ENCODE measurements at places on chromosomes 3 and 15.

- no peak for DNase-seq
These were observed 47.8 kb upstream of the CHST2 start for GRCh38 chr3:143071776-143072175.

- no peak for DNase-seq
These were observed 114.2 kb upstream of the TJP1 start for GRCh38 chr15:29936353-29937049.

DNA sequence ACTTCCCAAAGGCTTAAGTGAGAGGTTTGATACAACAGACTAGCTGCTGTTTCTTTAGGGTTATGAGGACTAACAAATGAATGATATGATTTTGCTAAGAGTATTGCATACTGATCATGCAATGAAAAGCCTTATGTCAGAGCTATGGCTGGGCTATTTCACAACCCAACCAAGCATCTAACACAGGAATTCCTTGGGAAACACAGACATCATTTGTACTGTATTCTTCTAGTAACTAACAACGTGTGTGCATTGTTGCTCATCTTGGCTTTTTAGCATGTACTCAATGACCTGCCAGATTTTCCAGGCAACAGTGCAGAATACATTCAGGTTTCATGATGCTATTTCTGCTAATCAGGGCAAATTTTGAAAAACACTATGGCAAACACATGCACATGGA is 19.3 kb downstream of the PDZRN3 start:
- DNase-seq = no peak

- no peak for DNase-seq
These were observed 768.6 kb downstream of the ZPLD1 start for GRCh38 chr3:103203441-103203840.

DNA sequence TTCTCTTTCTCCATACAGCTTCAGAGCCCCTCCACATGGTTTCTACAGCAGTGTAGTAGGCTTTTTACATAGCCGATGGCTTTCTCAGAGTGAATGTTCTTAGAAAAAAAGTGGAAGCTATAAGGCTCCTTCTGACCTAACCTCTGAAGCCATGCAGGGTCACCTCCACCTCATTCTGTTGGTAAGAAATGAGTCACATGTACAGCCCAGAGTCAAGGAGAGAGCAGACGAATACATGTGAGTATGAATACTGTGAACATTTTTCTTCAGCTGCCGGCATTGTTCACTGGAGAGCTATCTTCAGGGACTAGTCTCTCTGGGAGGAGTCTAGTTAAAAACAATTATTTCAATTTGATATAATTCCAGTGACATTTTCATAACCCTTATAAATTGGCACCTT is 68.2 kb upstream of the THRB start:
- no peak for DNase-seq

DNA sequence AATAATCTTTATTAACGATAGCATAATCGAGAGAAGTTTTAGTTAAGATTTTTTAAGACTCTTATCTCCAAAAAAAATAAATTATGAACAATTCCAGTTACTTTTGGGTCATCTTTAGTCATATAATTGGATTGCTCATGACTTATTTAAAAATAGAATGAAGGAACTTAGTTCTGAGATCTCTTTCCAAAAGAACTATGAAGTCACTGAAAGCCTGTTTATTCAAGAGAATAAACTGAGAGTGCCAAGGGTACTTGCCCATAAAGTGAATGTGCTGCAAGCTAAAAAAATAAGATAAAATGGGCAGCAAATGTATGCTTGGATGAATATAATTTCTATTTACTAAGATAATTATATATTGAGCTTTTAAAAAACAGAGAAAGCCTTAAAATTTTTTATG is 176.5 kb upstream of the PLSCR5 start:
- no peak for DNase-seq

DNA sequence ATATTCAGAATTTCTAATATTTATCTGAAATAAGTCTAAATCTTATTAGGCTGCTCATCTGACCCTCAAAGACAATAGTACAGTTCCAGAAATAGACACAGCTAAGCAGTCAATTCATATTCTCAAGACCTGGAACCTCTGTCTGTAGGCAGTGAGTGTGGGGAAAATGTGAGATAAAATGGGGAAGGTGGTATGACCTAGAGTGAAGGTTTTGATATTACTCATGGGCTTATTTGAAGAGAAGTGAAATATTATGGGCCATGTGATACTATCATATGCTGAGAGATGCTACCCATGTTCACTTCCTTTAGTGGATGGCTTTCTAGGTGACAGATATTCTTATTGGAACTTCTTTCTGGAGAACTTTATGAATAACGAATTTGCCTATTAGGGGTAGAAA is 33.5 kb downstream of the TGFBR2 start:
- DNase-seq = no peak

GRCh38 chr3:174639970-174640369 is 219.2 kb upstream of the NAALADL2 start:
- DNase-seq = no peak

DNA sequence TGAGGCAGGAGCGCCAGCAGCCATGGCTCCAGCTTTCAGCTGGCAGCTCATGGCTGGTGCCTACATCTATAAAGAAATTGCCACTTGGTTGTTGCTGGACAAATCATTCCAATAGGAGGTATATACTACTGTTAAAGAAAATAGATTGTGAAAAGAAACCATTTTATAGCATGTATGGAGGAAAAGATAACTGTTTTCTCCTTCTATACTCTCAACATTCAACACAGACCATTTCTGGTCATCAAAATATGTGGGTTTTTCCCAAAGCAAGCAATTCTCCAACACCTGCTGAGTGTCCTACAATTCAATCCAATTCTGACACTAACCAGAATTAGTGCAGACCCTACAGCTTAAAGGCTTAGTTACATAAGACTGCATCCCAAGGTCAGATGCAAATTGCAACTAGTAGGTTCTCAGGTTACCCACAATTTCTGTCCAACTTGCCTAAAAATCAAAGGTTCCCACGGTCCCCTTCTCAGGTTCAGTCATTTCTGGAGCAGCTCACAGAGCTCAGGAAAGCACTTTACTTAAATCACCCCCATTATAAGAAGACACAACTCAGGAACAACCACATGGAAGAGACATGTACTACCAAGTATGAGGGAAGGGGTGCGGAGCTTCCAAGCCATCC is 42.4 kb upstream of the STRIT1 start:
- no peak for DNase-seq
